ENCODE measurements at places on chromosomes 4 and X.

DNA sequence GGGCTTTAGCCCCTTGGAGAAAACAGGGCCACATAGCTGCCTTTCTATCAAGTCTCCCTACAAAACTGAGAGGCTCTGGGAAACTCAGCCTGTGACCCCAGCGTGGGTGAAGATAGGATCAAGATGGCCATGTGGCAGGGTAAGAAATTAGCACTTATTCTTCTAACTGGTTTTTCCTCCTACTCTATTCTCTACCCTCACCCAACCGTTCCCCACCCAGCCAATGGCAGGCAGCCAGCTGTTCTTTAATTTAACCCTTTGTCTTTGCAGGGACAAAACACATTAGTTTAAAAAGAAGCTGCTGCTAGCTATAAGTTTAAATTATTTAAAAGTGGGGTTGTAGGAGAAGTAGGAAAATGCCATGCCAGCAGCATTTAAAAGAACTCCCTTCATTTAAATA, 2.8 kb downstream of the CLCN5 start:
- DNase-seq, result peak; percentile 56

DNA sequence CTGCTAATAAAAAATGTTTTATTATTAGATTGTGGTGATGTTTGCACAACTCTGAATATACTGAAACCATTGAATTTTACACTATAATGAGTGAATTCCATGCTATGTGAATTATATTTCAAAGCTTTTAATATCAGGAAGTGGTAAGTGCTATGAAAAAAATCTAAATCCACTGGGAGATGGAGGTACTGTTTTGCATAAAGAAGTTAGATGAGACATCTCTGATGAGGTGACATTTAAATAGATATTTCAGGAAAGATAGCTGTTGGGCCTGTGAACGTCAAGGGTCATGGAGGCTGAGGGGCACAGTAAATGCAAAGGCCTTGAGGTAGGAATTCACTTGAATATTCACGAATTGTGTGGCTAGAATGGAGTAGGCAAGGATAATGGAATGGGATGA, 12.3 kb downstream of the DCUN1D4 start:
- no peak for DNase-seq

GRCh38 chr4:142360657-142361056, 485.4 kb downstream of the INPP4B start:
- no peak for DNase-seq

GRCh38 chr4:46016306-46016705, 107.5 kb downstream of the GABRG1 start:
- DNase-seq, result peak; percentile 34

DNA sequence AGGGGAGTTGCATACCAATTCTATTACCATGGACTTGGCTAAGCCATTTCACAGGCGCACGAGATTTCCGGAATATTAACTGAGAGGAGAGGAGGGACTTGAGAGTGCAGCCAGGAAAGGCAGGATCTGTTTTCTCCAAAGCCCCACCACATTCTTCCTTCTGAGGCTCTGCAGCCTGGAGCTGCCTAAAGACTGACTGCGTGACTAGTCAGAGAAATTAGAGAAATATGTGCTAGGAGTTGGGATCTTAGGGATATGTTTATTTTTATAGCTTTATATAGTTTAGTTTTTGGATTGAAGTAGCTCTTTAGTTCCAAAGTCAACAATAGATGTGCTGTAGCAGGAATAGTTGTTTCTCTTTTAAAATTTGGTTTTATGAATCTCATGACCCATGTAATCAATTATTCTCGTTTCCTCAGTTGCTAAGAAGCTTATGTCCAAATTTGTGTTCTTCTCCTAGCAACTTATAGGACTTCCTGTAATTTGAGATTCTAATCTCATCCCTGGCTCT, 300.1 kb upstream of the DDX53 start:
- peak; percentile 24 for DNase-seq

- peak; percentile 21 for DNase-seq
Observed at GRCh38 chr4:158013858-158014257, 159.0 kb downstream of the GASK1B start.

DNA sequence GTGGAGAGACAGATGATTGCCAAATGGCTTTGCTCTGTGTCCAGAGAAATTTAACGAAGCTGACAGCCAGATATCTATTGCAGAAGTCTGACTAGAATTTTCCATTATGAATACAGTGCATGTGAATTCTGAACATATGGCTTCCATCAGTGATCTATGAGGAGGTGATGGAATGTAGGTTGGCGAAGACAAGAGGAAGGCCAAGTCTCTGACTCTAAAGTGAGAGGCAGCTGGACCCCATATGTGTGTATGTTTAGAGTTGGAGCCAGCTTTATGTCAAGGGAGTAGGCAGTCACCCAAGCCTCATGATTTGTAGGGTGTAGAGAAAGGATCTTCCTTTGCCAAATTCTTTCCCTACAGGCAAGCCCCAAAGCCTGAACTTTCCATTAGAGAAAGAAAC, 76.2 kb upstream of the TEX13D start:
- no peak for DNase-seq

GRCh38 chr4:145816091-145816490, 122.5 kb downstream of the ZNF827 start:
- DNase-seq, result peak; percentile 50

GRCh38 chr4:174119830-174120229, 163.6 kb downstream of the FBXO8 start:
- no peak for DNase-seq

DNA sequence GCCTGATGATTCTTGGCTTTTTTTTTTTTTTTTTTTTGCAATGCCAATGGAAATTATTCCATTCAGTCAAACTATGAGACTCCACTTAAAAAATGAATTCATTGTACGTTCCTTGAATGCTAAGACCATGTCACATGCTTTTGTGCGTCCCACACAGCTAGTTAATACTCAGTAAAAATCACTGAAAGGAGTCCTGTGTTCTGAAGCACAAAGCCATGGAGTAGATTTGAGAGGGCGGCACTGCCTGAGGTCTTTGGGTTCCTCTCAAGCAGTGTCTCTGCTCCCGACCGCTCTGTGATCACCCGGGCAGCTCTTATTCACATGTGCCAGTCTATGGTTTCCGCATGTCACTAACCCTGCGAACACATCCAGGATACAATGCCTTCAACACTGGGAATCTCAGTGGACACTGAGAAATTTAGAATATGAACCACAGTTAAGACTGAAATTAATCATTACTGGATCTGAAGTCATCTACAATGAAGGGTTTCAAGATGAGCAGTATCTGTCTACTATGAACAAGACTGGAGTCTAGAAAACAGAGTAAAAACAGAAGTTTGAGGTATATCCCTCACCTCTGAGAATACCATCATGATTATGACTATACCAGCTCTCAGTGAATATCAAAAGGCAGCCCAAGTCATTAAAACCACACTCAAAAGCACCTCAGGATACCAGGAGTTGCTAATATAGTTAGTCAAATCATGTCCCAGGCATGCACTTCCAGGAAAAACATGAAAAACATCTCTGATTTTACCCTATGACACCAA, 193.0 kb downstream of the MGST2 start:
- DNase-seq, result no peak

GRCh38 chr4:125387770-125388169, 73.0 kb downstream of the FAT4 start:
- DNase-seq, result no peak

- no peak for DNase-seq
Observed at GRCh38 chr4:81786766-81787165, 315.1 kb upstream of the RASGEF1B start.

DNA sequence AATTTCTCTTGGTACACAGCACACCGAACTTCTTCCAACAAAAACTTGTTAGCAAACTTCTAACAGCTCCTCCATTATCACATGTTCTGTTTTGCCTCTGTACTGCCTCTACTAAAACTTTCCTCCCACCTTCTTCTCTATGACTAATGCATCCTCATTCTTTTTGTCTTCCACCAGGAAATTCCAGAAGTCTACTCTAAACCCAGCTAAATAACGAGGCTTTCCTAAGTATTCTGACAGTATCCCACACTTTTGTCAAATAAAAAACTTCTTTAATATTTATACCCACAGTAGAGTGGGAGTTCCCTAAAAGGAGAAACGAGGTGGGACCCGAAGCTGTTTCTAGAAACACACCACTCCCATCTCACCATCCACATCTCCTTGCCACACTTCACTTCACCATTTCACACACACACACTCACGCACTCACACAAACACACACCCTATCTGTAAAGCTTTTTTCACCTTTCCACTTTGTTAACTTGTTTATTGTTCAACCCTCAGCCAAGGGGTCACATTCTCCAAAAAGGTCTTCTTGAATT, 280.3 kb downstream of the ARAP2 start:
- DNase-seq, result no peak

DNA sequence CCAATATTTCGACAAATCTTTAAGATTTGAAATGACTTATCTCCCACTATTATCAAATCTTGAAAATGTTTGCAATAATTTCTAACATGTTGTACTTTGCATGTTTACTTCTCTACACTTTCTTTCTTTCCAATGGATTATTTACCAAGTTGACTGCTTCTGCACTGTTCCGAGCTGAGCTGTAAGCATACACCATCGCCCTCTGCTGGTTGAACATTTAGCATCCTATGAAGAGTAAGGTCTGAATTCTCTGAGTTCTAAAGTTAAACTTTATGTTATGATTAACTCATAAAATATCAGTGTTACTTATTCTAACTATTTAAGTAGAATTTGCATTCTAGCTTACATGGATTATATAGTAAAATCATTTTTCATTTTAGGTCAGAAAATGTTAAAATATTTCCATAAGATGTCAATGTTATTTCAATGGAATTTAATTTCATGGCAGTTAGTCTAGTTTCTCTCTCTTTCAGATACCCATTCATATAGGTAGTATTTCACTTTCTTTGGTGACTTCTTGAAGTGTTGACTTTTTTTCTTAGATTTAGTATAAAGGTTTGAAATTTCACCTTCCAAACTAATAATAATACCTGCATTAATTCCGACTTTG, 137.4 kb downstream of the DKK2 start:
- peak; percentile 71 for DNase-seq

- peak; percentile 14 for DNase-seq
Observed at GRCh38 chr4:14994242-14994641, 8.0 kb upstream of the CPEB2 start.

DNA sequence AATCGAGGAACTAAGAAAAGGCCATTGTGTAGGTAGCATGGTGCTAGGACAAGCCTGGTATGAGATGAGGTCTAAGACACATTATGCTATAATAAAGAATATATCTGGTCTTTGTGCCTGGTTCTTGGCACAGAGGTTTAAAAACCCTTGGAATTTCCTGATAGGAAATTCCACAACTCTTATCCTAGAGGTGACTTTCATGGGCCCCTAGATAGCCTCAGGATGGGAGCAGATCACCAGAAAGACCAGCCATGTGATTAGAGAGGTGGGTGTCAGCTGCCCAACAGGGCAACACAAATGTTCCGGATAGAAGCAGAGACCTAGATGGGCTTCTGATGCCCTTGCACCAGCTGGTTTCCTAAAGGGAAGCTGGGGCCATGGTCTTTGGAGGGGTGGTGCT, 107.2 kb downstream of the SCD5 start:
- DNase-seq, result no peak

GRCh38 chrX:149198980-149199732, 305.9 kb downstream of the IDS start:
- no peak for DNase-seq

DNA sequence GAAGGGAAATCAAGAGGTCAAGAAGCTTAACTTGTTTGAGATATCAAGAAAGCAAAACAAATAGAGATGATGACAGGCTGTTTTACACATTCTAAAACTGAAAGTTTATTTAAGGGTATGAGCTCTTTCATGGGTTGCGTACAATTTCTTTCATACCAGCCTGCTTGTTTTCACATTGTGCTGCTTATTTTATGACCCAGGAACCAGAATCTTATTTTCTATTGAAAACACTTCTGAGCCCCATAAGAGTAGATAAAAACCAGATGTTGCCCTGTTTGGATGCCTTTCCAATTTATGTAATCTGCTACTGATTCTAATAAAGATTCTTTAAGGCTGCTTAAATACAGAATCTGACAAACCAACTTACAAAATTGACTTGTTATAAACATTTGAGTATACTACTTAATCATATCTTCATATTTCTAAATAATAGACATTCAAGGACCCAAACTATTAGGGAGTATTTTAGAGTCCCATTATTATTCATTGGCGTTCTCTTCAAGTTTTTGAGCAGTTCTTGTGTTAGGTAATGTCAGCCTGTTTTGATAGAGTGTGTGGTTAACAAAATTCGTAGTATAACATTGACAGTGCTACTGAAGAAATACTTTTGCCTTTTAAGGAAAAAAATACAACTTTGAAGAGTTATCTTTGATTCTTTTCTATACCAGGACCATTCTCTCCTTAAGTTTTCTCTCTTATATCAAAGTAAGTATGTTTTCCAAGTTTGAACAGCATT, 74.4 kb downstream of the PDLIM5 start:
- no peak for DNase-seq

DNA sequence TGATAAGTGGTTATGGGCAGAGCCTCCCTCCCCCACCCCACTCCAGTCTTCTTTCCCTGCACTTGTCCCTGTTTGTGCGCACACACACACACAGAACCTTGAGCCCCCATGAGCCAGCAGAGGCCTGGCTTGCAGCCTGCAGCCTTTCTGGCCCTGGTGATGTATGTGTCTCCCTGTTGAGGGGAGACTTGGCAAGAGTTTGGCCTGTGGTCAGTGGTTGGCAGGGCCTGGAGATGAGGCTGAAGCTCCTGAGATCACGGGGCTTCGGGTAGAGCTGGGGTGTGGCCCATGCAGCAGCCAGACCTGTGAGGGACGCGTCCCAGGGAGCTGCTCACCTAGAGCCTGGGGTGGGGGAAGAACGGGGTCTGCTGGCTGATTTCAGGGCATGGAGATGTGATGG, 2.3 kb downstream of the GPR173 start:
- no peak for DNase-seq

DNA sequence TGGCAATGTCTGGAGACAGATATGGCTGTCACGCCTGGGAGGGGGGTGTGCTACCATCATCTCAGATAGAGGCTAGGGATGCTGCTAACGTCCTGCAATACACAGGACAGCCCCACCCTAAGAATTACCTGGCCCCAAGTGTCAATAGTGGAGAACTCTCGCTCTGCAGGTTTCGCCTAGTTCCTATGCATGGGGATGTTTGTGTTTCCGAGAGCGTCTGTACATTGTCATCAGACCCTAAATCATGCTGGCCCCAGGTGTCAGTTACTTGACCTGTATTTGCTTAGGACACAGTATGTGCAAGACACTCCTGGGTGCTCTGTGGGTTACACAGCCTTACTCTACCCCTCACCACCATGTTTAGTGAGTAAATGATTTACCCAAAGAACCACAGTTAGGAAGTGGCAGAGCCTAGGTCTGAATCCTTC, 90.8 kb downstream of the AFF1 start:
- DNase-seq, result no peak

GRCh38 chr4:150942539-150942938, 72.5 kb downstream of the LRBA start:
- DNase-seq, result no peak

- no peak for DNase-seq
Observed at GRCh38 chr4:113637823-113638561, 123.5 kb downstream of the CAMK2D start.
